NCI-H526 treated with DMSO at 0.1 percent for 48 hours (cell line): ENCODE measurements at places on chromosomes 5 and 9.
A peak's percentile ranks its signal among the peaks of the same experiment; 100 is the strongest.

DNA sequence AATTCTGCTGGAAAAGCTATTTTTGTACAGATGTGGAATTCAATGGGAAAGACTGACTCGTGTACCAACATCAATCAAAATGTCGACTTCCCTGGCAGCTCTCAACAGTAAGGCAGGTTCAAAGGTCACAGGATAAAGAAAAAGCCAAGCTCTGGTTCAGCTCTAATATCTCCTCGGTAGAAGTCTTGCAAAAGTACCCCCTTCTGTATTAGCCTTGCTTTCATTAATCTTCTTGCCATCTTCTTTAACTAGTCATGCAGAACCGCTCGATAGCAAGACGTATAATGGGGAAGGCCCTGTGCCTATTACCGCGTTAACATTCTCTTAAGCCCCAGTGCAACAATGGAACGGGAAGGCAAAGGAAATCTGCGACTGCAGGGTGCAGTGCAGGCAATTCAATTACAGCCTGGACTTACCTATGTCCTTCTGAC, 201.2 kb downstream of the GAPVD1 start:
- DNase-seq = no peak

- DNase-seq = peak; percentile 27
These were observed 106.2 kb downstream of the KLHL3 start for GRCh38 chr5:137629646-137630045.

DNA sequence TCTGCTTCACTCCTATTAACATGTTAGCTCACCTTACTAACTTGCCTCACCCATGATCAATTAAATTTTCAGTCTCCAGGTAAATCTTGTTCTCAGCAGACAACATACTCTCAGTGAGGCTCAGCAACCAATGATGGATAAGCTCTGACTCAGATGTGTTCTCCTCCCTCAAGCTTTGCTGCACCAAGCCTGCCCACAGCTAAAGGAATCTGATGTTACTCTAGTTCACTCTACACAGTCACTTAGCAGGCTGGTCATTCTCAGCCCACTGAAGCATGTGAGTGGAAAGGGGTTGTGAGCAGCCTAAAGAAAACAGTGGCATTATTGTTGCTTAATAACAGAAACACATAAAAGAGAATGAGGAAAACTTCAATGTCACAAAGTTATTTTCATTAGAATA, 37.3 kb upstream of the CTNND2 start:
- no peak for DNase-seq

DNA sequence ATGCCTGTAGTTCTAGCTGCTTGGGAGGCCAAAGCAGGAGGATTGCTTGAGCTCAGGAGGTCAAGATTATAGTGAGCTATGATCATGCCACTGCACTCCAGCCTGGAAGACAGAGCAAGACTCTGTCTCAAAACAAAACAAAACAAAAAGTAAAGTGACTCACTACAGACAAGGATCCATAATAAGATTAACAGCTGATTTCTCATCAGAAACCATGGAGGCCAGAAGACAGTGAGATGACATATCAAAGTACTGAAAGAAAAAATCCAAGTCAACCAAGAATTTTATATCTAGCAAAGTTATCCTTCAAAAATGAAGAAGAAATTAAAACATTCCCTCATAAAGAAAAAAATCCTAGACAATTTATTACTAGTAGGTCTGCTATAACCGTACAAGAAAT, 69.4 kb upstream of the ZBTB43 start:
- DNase-seq = no peak

DNA sequence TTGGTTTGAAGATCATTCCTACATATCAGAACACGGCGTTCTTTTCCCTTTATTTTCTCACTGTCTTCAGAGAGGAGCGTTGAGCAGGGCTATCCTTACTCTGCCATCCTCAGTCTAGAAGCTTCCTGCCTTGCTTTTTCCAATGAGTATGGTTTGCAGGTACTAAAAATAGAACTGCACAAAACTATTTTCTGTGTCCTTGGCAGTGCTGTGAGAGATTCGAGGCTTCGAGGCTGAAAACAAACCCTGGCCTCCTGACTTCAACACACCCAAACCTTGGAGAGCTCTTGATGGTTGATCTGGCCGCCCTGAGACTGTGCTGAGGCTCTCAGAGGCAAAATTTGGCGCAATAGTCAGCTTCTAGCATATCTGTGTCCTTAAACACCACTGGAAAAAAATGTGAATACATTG, 78.9 kb downstream of the GOLPH3 start:
- no peak for DNase-seq

DNA sequence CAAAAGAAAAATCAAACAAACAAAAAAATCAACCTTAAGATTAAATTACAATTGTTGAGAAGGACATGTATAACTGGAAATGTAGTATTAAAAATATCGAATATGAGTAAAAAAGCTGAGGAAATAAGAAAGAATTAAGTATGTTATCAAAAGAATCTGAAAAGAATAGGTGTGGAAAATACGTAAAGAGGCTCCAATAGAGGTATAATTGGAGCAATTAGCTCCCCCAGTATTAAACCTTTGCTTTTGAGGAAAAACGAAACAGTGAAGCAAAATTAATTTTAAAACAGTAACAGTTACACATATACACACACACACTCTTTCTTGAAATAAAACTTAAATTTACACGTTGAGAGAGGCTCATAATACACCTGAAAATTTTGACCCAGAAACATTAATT, 578.7 kb upstream of the ADAMTS16 start:
- DNase-seq = no peak

DNA sequence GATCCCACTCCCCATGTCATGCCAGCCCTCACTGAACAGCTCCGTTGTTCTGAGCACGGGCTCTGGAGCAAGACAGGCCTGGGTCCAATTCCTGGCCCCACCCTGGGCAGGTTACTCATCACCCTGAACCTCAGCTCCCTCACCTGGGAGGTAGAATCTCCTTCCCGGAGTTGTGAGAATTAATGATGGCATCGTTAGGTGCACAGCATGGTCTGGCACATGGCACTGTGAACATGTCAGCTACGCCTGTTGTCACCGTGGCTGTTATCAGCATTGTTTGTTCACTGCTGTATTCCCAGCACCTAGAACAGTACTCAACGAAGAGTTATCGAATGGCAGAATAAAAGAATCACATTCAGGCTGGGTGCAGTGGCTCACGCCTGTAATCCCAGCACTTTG, 43.0 kb downstream of the LRSAM1 start:
- no peak for DNase-seq

DNA sequence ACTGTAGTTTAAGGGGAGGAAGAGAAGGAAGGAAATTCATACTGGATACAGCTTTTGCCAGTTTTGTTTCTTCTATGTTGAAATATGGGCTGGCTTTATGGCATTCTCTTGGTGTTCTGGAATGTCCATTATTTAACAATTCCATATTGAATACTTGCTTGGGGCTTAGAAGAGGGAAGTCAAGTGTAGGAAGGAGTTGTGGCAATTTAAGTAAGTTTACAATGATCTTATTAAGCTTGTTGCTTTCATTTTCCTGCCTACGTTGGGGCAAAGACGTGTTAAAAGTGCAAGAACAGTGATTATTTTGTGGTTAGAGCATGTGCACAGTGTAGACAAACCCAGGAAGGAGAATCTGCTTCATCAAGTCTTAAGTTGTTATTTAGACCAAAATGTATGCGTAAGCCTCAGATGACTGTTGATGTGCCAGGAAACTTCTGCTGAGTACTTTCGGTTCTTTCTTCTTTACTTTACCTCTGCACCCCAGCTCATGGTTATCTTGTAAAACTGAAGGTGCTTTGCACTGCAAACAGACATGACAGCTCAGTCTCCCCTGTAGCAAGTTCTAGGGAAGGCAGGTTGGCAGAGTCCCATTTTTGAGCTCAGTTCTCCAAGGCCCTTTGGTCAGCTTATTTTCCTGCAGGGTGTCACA, 75.8 kb downstream of the F2RL2 start:
- DNase-seq = no peak

GRCh38 chr9:35653611-35654010, 2.9 kb upstream of the SIT1 start:
- no peak for DNase-seq

GRCh38 chr5:137833463-137833862, 34.2 kb upstream of the MYOT start:
- DNase-seq = no peak

GRCh38 chr5:53820802-53821171, 260.3 kb downstream of the NDUFS4 start:
- peak; percentile 25 for DNase-seq

- no peak for DNase-seq
These were observed 39.0 kb upstream of the HOMER1 start for GRCh38 chr5:79552984-79553383.

GRCh38 chr5:31786090-31786631, 147.2 kb downstream of the PDZD2 start:
- no peak for DNase-seq

DNA sequence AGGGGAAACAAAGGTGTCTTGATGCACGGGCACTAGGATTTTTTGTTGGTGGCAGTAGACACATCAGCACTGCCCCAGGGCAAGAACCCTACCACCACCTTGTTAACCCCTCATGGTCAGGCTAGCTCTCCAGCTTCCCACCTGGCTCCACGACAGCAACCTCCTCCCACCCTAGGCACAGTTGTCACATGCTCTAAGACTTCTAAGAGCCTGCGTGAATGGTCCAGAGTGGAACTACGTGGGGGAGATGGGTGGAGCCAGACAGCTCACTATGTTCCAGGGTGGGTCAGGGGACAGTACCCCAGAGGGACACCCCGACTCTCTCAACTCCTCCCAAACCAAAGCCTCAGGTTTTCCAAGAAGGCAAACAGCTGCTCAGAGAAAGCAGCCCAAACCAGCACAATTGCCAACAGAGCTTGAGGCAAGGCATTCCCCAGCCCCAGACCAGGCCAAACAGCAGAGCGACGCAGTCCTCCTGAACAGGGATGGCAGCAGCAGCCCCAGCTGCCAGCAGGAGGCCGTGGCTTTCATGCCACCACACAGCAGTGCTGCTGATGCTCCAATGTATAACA, 78.0 kb downstream of the NRG2 start:
- no peak for DNase-seq

GRCh38 chr5:135230251-135230925, 168.6 kb downstream of the MACROH2A1 start:
- DNase-seq = no peak

GRCh38 chr9:37892063-37892462, 11.9 kb downstream of the SLC25A51 start:
- no peak for DNase-seq

DNA sequence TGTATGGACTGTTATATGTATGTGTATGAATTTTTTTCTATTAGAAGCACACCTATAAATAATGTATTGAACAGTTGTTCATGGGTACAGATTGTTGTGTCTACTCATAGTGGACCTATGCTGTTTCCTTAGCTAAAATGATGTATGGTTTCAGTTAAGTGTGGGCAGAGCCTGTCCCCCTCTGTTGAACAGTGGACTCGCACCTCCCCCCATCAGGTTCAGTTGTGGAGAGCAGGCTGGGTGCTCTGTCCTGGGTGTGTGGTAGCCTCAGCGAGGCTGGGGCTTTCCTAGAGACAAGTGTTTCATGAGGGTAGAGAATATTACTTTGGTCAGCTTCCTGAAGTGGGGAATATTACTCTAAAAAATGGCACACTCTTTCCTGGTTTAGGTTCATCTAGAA, 47.4 kb upstream of the LRRTM2 start:
- no peak for DNase-seq

- DNase-seq = no peak
These were observed 4.3 kb downstream of the PRRC2B start for GRCh38 chr9:131398204-131398603.
